Stimulated activated CD4-positive, alpha-beta T cell treated with anti-CD3 and anti-CD28 coated beads, Interleukin-15, amount 100 ng/mL, for 1 hour (primary cell): ENCODE measurements at places on chromosomes 5 and 9.

DNA sequence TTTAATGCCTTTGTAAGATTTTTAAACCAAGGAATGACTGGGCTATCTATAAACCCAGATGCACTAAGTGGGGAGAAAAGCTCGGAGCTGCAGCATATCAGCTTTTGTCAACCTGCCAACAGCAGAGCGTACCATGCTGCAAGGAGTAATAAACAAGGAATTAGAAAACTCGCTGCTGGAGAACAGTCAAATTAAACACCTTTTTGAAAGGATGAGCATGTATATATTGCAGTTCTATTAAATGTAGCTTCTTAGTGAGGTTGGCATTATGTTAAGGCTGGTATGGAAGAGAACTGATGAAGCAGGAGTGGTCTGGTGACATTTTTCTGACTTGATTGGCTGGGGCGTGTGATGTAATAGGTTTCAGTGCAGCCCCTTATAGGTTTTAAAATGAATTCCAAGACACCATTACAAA lies 74.7 kb downstream of the PIK3R1 start:
- DNase-seq, result no peak

DNA sequence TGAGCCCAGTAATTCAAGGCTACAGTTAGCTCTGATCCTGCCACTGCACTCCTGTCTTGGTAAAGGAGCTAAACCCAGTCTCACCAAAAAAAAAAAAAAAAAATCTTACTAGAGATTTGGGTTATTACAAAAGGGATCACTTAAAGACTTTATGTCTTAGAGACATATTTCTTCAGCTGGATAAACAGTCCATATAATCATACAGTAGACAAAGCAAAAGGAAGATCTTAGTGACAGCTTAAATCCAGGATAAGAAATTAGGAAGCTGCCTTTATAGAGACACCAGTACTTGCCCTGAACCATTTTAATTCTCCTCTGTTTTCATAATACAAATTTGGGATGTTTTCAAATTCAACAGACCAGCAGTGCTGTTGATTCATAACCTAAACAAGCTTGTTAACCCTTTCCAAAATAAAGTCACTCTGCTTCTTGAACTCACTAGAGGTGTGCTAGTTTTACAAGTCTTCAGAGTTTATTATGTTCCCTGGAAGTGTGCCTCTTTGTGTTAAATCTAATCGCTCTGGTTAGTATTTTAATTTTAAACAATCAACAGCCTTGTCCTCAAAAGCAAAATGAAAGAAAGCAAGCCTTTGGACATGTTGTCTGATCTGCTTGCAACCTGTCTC lies 255.5 kb downstream of the ARRDC3 start:
- no peak for DNase-seq

DNA sequence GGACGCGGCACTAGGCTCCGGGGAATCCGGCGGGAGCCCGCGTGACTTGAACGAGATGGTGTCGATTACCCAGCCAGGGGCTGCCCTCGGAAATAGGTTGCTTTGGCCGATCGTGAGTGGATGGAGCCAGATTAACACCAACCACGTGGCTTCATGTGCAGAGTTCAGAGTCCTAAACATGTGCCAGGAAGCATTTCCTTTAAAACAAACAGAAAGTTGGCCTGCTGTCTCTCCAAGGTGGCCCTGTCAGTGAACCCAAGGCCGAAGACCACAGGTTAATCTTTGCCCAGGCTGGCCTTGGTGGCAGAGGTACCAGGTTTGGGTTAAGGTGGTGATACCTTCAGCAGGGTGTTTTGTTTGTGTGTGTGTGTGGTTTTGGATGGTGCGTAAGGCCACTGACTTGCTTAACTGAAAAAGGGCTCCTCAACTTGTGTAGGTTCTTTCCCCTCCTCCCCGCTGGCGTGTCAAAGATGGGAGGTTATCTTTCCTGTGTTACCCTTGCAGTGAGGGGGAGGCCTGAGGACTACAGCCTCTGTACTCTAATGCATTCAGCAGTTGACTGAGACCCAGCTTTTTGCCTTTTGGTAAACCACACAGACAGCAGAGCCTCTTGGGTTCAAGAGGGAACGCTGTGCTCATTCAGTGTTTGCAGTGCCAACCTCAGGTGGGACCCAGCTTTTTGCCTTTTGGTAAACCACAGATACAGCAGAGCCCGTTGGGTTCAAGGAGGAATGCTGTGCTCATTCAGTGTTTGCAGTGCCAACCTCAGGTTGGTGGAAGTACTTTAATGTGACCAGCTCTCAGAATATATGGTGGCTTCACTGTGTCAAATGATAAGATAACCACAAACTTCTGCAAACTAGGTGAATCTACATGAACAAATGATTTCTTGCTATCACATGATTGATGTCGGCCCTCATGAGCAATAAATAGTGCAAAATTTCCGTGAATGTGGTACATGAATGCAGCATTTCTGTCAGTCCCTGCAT lies 1.4 kb downstream of the IQGAP2 start:
- DNase-seq, result peak; percentile 34

DNA sequence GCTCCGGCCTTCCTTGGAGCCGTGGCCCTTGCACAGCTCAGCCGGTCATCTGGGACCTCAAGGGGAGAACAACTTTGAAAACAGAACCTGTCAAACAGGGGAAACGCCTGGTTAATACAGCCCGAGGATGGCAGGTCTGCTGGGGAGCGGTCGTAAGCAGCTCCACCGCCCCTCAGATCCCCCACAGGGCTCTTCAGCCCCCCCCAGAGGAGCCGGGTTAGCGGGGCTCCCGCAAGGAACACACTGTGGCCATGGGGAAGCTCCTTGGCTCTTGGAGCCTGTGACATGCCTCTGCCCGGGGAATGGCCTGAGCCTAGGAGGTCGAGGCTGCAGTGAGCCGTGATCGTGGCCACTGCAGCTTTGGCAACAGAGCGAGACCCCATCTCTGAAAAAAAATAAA lies 6.8 kb downstream of the TMEM250 start:
- DNase-seq, result no peak

DNA sequence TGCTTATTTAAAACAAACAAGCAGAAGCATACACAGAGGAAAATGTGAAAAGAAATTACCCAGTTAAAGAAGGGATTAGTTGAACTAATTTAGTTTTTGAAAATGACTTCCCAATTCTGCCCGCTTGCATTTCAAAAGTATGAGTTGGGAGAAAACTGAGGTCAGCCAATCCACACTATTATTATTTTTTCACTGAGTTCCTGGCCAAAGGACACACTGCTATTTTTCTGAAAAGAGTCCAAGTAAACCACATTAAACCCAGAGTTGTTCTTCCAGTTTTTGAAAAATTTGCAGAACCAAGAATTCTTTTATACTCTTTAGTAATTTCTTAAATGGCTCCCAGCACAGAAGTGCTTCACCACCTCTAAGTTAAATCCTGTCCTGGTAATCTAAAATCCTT lies 7.5 kb downstream of the SMU1 start:
- no peak for DNase-seq

DNA sequence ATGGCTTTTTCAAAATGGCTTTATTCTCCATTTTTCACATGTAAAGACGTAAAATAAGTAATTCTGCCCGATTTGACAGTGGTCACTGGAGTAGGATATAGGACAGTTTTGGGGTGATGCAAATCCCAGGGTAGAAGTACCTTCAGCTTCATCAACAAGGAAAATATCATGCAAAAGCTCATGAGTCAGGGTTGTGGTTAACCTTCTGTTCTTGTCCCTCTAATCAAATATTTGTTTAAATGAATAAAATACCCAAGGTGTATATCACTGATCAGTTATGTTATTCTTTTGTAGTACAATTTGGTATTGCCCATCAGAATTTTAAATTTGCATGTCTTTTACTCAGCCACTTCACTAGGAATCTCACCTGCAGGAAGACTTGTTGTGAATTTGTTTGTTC lies 40.0 kb downstream of the FBXL7 start:
- DNase-seq, result no peak

- no peak for DNase-seq
Observed at GRCh38 chr9:68877219-68877618, 136.7 kb downstream of the PRKACG start.
